Neuronal stem cell (in vitro differentiated cells): ENCODE measurements at places on chromosomes 16 and 17.

DNA sequence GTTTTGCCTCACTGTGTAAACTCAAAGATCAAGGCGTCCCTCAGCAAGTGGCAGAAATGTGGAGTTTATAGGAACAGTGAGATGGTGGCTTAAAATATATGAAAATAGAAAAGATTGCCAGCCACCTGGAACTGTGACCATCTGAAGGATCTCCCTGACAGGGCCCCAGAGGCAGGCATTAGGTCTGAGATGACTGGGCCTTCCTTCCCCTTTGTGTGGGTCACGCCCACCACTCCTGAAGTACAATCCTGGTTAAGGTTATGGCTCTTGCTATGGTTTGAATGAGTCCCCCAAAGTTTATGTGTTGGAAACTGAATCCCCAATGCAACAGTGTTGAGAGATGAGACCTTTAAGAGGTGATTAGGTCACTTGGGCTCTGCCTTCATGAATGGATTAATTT is 6.4 kb downstream of the ST6GALNAC2 start:
- no peak for DNase-seq

DNA sequence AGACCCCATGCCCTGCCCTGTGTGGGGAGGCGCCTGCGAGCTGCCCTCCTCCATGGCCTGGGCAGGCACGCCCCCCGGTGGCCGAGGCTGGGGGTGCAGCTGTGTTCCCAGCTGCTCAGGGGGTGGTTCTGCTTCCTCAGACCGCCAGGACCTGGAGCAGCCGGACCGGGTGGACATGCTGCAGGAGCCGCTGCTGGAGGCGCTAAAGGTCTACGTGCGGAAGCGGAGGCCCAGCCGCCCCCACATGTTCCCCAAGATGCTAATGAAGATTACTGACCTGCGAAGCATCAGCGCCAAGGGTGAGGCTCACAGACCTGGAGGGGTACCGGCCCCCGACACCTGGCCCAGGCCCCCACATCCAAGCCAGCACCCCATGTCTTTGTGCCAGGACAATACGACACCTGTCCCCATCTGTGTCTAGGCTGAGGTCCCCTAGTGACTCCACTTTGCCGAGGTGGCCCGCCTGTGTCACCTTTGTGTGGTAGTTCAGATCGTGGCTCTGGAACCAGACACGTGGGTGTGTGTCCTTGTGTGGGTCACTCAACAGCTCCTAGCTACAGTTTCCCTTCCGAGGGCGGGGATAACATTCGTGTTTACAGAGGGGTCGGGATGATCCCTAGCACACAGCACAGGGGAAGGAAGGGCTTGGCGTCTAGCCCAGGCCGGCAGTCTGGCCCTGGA is 9.3 kb downstream of the GJD3 start:
- DNase-seq = peak; percentile 72

DNA sequence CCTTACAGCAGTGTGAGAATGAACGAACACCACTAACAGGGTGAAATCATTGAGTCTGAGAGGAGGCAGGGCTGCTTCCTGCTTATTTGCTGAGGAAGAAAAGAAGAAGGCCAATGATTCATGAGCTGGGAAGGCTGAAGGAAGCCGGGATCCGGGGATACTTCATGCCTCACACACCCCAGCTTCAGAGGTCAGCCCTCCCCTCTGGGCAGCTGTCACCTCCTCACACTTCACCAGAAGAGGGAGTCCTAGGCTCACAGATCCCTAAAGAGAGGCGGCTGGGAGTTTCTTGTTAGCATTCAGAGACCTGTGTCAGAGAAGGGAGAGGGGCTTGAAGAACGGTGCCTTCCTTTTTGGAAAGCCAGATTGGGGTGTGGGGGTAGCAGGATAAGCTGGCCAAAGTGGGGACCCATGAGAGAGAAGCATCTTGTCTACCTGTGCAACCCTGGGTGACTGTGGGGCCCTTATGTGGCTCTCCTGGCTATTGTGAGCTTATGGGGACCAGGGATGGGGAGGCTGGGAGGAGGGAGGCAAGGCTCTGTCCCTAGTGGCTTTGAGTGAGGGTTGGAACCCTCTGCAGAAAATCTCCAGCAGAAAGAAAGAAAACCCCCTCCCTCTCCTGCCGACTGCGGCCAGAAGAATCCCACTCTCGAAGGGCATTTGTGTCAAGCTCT is 94.6 kb downstream of the RGS9 start:
- DNase-seq = peak; percentile 69

GRCh38 chr16:85856585-85856984 is 42.4 kb upstream of the IRF8 start:
- DNase-seq = no peak

- no peak for DNase-seq
These were observed 525 bp downstream of the CD2BP2 start for GRCh38 chr16:30354423-30355143.

DNA sequence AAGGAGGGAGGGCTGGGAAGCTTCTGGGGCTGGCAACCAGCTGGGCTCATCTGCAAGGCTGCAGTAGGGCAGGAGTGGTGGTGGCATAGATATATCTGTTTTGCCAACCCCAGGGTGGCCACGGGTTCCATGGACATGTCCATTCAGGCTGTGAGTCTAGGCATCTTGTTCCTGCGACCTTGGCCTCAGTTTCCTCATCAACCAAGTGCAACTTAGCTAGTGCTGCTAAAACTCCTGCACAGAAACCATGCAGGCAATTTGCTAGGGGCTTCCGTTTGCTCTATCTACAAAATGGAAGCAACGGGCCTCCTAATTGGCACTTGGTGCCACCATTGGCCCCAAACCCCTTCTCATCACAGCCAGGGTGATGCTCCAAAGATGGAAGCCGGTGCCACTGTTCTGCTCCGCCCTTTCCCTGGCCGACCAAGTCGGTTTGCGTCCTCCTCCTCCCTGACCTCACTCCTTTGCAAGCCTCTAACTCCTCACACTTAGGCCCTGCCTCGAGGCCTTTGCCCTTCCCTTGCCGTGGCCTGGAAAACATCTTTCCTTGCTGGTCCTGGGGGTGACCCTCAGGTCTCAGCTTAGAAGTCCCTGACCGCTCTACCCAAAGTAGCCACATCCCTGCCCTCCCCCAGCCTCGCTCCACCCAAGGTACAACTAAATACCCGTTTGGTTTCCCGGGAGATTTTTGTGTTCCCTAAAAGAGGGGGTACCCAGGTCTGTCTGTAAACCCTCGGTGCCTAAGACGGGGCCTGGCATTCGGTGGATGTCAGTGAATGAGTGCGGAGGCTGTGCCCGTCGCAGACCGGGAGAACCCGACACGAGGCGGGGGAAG is 1.2 kb downstream of the SREBF1 start:
- no peak for DNase-seq

DNA sequence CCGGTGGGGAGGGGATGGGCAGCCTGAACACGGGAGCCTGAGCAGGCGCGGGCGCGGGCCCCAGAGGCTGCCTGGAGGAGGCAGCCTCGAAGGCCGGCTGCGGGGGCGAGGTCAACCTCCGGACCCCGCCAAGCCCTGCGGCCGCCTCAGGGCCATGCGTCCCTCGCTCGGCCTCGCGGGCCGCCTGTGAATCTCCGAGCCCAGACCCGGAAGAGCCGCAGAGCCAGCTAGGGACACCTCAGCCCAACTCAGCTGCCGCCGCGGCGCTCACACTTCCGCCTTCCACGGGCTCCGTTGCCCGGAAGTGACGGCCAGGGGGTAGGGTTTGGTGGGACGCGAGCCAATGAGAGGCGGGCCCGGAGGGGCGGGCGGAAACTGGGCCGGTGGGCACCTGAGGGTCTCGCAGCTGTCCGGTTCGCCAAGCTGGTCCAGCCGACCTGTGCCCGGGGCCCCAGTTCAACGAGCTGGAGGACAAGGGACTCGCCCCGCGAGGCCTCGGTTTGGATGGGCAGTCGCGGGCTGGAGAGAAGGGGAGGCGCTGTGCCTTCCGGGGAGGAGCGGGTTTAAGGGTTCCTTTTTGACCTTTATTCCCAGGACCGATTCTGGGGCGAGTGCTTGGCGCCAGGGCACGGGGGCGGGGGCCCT is at the start of gene SLC38A10:
Gene SLC38A10 (minus strand): TSS at position 277 of the 645 bp plus-strand sequence. CDS start 386 bp downstream, outside the sequence.
- DNase-seq = peak; percentile 66

DNA sequence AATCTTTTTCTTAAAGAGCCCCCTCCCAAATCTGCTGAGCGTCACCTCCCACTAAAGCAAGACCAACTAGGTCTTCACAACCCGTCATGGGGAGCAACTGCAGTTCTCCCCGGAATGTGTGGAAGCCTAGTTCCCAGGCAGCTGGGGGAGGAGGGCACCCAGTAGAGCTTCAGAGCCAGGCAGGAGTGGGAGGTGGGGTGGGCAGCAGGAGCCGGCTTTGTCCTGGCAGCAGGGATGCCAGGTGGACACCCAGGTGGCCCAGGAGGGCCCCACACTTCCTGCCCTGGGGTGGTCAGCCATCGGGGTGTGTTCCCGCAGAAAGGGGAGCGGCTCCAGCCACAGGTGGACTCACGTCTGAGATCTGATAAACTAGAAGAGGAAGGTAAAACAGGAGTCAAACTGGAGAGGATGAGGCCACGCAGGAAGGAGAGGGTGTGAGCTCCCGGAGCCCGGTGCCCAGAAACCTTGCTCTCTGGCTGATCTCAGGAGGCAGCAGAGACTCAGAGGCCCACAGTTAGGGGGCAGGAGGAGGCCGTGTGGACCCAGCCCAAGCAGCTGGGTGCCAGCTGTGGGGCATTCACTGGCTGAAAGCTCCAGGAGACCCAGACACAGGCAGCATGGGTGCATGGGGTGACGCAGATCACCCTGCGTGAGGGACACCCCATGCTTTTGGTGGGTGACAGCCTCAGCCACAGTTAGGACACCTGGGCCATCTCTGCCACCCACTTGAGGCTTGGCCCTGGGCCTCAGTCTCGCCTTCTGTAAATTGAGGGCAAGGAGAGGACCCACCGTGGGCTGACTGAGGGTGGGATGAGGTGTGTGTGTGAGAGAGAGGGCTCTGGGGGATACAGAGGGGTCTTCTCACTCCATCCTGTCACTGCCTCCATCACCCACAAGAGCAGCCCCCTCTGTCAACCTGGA is 260.8 kb upstream of the TNRC6C start:
- no peak for DNase-seq

DNA sequence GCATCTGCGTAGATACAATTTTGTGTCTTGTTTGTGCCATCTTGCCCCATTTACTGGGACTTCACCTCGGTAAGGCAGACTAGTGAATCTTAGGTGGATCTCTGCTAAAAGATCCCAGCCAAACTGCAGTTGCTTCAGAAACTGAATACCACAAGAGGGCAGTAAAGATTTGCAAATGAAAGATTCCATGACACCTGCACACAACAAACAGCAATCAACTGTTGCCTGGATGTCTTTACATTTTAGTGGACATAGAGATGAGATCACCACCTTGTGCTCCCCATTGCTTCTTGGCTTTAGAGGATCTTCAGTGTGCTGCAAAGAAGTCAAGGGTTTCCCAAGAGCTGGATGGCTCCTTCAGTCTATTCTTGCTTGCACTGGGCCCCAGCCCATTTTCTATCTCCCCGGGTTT is 119.2 kb upstream of the CACNG5 start:
- peak; percentile 56 for DNase-seq

DNA sequence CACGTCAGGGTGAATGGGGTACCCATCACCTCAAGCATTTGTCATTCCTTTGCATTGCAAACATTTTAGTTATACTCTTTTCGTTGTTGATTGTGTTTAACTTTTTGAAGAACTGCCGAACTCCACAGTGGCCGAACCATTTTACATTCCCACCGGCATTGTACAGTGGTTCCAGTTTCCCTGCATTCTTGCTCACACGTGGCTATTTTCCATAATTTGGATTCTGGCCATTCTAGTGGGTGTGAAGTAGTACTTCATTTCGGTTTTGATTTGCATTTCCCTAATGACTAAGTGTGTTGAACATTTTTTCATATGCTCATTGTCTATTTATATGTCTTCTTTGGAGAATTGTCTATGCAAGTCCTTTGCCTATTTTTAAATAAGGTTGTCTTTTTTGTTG is 13.0 kb downstream of the NOL11 start:
- DNase-seq = no peak

DNA sequence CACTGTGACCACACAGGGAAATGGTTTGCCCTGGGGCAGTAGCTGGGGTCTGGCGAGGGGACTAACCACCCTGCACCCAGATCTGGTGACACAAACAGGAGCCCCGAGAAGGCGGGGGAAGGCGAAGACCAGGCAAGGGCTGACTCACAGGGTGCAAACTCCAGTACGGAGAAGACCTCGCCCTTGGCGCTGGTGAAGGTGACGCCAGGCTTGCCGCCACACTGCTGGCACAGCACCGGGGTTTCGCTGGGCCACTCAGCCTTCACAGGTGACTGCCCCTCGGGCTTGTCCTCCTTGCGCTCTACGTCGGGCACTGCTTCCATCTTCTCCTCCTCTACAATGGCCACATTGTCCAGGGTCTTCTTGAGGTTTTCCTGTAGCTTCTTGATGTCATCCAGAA is 11.6 kb downstream of the SPHK1 start:
- DNase-seq = no peak

GRCh38 chr17:57102122-57102521 is 17.1 kb downstream of the AKAP1 start:
- no peak for DNase-seq

DNA sequence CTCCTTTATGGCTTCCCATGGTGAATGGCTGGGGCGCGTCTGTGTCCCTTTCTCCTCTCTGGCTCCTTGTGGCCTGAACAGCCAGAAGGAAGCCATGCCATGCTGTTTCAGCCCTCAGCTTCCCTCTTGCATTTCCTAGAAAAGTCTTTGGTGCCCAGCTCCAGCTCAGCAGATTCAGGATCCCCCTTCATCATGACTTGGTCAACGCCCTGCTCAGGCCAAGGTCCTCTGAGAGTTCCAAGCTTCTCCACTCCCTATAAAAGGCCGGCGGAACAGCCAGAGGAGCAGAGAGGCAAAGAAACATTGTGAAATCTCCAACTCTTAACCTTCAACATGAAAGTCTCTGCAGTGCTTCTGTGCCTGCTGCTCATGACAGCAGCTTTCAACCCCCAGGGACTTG is at the start of gene CCL13:
Gene CCL13 (plus strand): TSS at position 287 of the 400 bp plus-strand sequence. CDS start 47 bp downstream, at position 334.
- DNase-seq = no peak

GRCh38 chr17:52025236-52025635 is 133.3 kb downstream of the CA10 start:
- DNase-seq = no peak

DNA sequence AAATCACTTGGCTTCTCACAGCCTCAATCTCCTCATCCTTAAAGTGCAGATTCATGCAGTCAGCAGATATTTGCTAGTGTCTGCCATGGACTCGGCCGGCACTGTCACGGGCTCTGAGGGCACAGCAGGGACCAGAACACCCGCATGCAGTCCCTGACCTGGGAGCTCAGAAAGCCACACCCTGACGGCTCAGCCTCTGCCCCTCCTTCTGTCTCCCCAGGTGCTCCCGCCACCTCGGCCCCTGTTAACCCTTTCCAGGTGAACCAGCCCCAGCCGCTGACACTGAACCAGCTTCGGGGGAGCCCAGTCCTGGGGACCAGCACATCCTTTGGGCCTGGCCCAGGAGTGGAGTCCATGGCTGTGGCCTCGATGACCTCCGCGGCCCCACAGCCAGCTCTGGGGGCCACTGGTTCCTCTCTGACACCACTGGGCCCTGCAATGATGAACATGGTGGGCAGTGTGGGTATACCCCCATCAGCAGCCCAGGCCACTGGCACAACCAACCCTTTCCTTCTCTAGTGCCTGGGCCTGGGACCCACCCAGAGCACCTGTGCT is 28.7 kb downstream of the B9D1 start:
- DNase-seq = no peak

DNA sequence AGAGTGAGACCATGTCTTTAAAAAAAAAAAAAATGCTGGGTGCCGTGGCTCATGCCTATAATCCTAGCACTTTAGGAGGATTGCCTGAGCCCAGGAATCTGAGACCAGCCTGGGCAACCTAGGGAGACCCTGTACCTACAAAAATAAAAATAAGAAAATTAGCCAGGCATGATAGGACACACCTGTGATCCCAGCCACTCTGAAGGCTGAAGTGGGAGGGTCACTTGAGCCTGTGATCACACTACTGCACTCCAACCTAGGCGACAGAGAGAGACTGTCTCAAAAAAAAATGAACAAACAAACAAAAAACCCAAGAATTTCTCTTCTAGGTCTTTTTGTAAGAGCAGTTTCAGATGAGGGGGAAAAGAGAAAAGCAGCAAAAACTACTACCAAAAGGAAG is 34.6 kb downstream of the NME2 start:
- no peak for DNase-seq
